ENCODE measurements at places on chromosomes 7 and 10.

GRCh38 chr7:115799430-115799829 is 231.1 kb downstream of the TFEC start:
- no peak for DNase-seq

GRCh38 chr10:49284356-49284755 is 14.6 kb upstream of the C10orf71 start:
- DNase-seq: no peak

DNA sequence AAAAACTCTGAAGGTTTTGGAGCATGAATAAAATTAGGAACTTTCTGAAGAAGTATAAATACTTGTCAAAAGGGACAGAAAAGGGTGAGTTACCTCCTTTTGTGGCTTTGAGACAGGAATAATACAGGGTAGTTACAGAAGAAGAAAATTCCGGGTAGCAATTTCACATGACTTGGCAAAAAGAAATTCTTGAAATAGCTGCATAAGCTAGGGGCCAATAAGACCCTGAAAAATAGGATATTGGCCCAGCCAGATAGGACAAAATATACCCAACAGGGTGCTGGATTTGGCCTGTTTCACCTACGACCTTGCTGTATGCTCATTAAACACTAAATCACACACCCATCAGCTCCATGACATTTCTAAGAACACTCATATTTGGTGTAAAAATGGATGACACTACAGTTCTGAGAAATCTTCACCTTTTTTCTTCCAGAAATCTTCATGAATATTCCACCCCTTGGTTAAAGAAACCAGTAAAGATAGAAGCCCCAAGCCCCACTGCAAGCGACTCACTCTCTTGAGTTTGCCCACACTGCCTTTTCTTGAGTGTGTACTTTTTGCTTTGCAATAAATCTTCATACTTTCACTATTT is 362.7 kb downstream of the SEMA3D start:
- DNase-seq: peak; percentile 2

- no peak for DNase-seq
Measured at GRCh38 chr10:103473261-103473671, 5.8 kb downstream of the CALHM3 start.

Measured in activated CD8-positive, alpha-beta T cell treated with anti-CD3 and anti-CD28 coated beads for 36 hours (primary cell).